ENCODE measurements at places on chromosomes 5 and 9.

- no peak for DNase-seq
Measured at GRCh38 chr5:108303086-108303485, 78.8 kb downstream of the FBXL17 start.

DNA sequence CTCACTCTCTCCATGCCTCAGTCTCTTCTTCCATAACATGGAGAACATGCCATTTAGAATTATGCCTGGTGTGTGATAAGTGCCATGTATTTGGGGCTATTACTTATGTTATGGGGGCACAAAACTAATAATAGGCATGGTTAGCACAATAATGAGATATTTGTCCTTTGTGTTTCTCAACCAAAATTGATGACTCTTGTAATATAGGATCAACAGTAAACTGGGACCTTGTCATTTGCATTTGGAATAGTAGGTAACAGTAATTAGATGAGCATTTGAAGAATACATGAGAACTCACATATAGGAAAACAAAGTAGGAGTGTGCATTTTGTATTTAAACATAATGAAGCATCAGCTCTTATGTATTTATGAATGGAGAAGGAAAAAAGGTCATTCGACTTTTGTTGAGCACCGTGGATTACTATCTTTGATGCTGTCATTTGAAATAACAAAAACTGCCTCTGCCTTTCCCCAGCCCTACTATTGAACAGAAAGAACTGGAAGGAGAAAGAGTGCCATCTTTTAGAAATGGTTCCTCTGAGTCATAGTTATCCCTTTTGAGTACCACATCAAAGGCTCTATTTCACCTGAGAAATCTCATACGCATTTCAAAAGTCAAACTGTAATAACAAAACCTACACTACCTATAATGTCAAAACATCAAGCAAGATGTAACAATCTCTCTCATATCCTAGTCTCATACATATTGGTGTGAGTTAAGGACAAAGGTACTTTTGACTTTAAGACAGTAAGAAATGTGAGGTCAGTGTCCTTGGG is 655.2 kb downstream of the PDE4D start:
- no peak for DNase-seq

DNA sequence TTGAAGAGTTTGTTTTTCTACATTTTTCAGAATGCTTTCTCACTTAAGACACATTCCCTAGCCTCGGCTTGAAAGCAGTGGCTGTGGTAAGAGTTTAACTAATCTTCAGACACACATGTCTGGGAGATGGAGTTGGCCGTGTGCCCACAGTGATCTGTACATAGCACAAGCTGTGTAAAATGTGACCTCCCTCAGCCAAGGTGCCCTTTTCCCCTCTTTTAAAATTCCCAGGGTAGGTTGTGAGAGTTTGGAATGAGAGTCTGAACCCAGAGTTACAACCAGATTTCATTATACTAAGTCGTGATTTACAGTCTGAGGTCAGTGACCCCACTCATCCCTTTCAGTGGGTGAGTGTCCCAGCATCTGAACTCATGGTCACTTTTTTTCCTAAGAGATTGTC is 230.4 kb downstream of the DOCK8 start:
- DNase-seq: no peak

- no peak for DNase-seq
Measured at GRCh38 chr5:104171958-104172690, 609.5 kb upstream of the NUDT12 start.

DNA sequence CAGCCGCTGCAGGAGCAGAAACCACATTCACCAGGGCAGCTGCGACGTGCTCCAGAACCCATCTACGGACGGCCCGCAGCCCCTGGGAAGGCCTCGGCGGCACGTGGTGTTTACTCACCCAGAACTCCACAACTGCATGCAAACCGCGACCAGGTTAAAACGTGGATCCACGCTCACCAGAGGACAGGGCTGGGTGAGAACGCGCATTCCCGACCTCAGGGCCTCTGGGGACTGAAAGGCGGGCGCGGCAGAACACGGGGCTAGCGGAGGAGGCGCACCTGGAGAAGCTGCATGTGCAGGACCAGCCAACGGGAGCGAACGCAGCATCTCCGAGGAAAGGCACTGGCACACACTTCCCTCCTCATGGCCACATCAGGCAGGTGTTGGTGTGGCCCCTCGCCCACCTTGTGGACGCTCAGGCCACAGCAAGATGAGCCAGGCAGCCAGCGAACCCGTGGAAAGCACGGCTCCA is 24.0 kb upstream of the CAMSAP1 start:
- DNase-seq: no peak

GRCh38 chr5:122462486-122462885 is 150.4 kb downstream of the SNCAIP start:
- DNase-seq: no peak

GRCh38 chr9:120925535-120926396 is 830 bp downstream of the TRAF1 start:
- DNase-seq: peak; percentile 78

GRCh38 chr9:10855847-10856246 is 243.0 kb upstream of the PTPRD start:
- peak; percentile 42 for DNase-seq

- no peak for DNase-seq
Measured at GRCh38 chr5:83715236-83716065, 5.2 kb downstream of the HAPLN1 start.

GRCh38 chr9:89444274-89444673 is 53.6 kb downstream of the SEMA4D start:
- DNase-seq: no peak

All from RKO (cell line).